Thoracic aorta (tissue), 2 donors: ENCODE measurements at places on chromosomes 4 and X. TPM values are rescaled to one million over a fixed set of nuclear protein-coding genes. Genes with fewer than 3 reads are reported as not detected.
A peak's percentile ranks its signal among the peaks of the same experiment; 100 is the strongest.

DNA sequence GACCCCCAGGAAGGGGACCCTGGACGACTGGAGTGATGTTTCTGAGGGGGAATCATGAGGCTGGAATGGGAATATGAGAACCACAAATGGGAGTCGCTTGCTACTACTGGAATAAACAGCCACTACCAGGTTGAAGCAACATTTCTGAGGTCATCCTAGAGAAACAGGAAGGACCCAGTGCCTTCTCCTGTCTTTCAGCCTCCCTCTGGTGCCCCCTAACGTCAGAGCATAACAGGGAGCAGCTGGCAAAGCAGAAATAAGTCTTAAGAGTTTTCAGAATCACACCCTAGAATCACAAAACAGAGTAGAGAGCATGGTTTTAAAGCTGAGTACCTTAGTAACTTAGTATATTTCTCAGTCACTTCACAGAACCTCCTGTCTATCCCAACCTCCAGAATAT lies 347.8 kb upstream of the PITX2 start:
- H3K36me3 ChIP-seq: no peaks in the 10 kb centered on the region
- no peaks in the 10 kb centered on the region for H3K4me1 ChIP-seq
- H3K27ac ChIP-seq: no peak overlapping the region
- no peaks in the 10 kb centered on the region for H3K27me3 ChIP-seq
- no peak for DNase-seq

DNA sequence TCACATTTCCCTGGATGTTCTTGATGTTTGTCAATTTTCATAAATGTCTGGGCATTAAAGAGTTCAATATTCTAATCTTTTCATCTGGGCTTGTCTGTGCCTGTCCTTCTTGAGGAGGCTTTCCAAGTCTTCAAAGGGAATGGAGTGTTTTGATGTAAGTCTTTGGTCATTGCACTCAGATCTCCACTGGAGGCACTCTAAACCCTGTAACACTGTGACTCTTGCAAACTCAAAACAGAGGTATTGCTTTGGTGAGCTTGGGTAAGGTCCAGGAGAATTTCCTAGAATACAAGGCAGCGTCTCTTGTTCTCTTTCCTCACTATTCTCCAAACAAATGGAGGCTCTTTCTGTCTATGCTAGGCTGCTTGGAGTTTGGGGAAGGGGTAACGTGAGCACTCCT lies 1118.1 kb upstream of the PABPC4L start:
- DNase-seq: no peak
- no peak overlapping the region for H3K4me3 ChIP-seq
- no peaks in the 10 kb centered on the region for H3K36me3 ChIP-seq
- H3K27me3 ChIP-seq: no peaks in the 10 kb centered on the region

The BCLAF3 gene
- total RNA-seq: 9.5 TPM

GRCh38 chr4:127379499-127379898 lies 253.3 kb upstream of the INTU start:
- no peaks in the 10 kb centered on the region for H3K27me3 ChIP-seq
- no peaks in the 10 kb centered on the region for H3K4me1 ChIP-seq
- H3K27ac ChIP-seq: no peak overlapping the region
- H3K36me3 ChIP-seq: no peaks in the 10 kb centered on the region

GRCh38 chrX:11461201-11462001 lies 168.2 kb downstream of the AMELX start:
- H3K27ac ChIP-seq: peak overlapping the region; percentile 61
- H3K36me3 ChIP-seq: no peaks in the 10 kb centered on the region
- H3K4me1 ChIP-seq: peaks cover 6% of the 10 kb centered on the region
- no peaks in the 10 kb centered on the region for H3K27me3 ChIP-seq
- no peak overlapping the region for H3K4me3 ChIP-seq
- no peak for DNase-seq

The TRIM61 gene
- not detected for total RNA-seq

GRCh38 chrX:155406429-155406828 lies 24.5 kb downstream of the F8A2 start:
- H3K27ac ChIP-seq: no peak overlapping the region
- no peak overlapping the region for H3K4me3 ChIP-seq
- no peaks in the 10 kb centered on the region for H3K36me3 ChIP-seq
- no peaks in the 10 kb centered on the region for H3K27me3 ChIP-seq
- no peaks in the 10 kb centered on the region for H3K4me1 ChIP-seq
- DNase-seq: no peak

DNA sequence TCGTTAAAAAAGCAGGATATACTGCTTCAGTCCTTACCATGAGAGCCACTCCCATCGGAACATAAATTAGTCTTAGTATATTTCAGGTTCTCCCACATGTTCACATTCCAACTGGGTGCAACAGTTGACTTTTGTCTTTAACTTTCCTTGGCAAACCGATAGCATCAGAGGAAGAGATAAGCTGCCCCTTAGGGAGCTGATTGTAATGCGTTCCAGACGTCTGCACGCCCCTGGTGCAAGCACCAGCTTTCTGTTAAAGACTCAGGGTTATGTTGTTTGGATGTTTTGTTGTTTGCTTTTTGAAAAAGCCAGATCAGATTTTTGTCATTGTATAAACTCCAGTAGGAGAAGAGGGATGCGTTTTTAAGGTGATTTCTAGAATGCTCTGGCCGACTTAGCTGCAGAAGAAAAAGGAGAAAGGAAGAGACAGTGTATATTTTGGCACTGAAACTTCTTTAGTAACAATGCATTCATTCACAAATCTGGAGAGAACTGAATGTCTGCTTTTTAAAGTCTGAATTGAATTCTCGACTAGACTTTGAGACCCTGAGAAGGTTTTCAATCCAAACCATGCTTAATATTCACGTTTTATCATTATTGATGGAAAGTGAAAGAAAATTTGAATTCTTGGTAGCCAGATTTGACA lies 160.9 kb downstream of the CBR4 start:
- H3K4me3 ChIP-seq: peak overlapping the region; percentile 49
- no peaks in the 10 kb centered on the region for H3K27me3 ChIP-seq
- no peak for DNase-seq
- H3K27ac ChIP-seq: peak overlapping the region; percentile 94

DNA sequence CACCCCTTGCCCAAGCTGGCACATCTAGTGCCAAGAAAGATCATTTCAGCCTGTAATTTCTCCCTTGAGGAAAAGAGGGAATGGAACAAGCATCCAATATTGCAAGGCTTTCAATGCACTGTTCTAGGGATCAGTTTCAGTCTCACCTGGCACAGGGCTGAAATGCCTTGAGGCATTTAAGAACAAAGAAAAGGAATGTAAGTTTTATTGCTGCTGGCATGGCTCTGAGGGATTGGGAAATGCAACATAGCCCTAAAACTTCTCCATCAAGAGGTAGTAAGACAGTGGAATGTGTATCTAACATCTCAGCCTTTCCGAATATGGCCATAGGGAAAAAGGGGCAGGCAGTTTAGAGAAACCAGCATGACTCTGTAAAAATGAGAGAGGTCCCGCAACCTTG lies 732.6 kb upstream of the LCORL start:
- no peak for DNase-seq
- H3K27me3 ChIP-seq: no peaks in the 10 kb centered on the region
- H3K4me3 ChIP-seq: no peak overlapping the region
- no peaks in the 10 kb centered on the region for H3K36me3 ChIP-seq

GRCh38 chr4:186144198-186144945 lies 39.9 kb downstream of the FAM149A start:
- H3K27ac ChIP-seq: peak overlapping the region; percentile 68
- peaks cover 5% of the 10 kb centered on the region for H3K4me1 ChIP-seq
- H3K36me3 ChIP-seq: no peaks in the 10 kb centered on the region
- H3K27me3 ChIP-seq: no peaks in the 10 kb centered on the region
- H3K4me3 ChIP-seq: peak overlapping the region; percentile 73

The ZFYVE28 gene
- total RNA-seq: 20.2 TPM

The ZXDA gene
- 13.8 TPM for total RNA-seq
